ENCODE measurements at places on chromosomes 1 and 21. TPM values are rescaled to one million over a fixed set of nuclear protein-coding genes. Genes with fewer than 3 reads are reported as not detected.

The DNM3 gene
- 1.2 TPM for total RNA-seq

GRCh38 chr1:210362526-210362925, 33.8 kb downstream of the HHAT start:
- peak; percentile 19 for DNase-seq

DNA sequence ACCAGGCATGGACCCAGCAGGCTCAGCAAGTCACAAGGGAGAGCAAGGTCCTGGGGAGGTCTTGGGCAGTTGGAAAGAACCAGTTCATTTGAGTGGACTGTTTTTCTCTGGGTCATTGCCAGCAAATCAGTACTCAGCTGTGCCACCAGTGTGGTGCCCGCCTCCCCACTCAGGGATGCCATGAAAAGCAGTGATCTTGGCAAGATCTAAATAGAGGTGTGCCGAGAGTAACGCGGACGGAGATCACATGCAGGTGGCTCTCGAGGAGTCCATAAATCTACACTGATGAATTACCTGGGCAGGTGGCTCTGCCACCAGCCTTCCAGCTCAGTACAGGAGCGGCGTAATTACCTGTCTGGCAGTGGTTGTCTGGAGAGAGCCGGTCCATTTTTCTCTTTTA, 642.2 kb downstream of the PTPRU start:
- DNase-seq: no peak

The L1TD1 gene
- total RNA-seq: under 0.01 TPM

DNA sequence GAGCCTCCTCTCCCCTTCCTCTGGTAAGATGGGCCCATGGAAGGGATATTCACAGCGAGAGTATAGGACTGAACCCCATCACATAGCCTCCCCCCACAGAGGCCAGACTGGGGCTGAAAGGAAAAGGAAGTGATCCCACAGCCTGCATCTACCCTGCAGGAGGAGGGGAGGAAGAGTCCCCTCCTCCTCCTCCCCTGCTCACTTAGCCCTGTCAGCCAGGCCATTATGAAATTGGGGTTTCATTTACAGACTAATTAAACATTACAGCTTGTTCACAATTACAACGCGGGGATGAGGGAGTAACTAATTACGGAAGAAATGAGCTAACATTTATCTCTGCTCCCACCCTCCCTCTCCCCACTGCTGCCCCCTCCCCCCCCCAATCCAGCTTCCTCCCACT, 25.4 kb downstream of the DMAP1 start:
- DNase-seq: no peak

DNA sequence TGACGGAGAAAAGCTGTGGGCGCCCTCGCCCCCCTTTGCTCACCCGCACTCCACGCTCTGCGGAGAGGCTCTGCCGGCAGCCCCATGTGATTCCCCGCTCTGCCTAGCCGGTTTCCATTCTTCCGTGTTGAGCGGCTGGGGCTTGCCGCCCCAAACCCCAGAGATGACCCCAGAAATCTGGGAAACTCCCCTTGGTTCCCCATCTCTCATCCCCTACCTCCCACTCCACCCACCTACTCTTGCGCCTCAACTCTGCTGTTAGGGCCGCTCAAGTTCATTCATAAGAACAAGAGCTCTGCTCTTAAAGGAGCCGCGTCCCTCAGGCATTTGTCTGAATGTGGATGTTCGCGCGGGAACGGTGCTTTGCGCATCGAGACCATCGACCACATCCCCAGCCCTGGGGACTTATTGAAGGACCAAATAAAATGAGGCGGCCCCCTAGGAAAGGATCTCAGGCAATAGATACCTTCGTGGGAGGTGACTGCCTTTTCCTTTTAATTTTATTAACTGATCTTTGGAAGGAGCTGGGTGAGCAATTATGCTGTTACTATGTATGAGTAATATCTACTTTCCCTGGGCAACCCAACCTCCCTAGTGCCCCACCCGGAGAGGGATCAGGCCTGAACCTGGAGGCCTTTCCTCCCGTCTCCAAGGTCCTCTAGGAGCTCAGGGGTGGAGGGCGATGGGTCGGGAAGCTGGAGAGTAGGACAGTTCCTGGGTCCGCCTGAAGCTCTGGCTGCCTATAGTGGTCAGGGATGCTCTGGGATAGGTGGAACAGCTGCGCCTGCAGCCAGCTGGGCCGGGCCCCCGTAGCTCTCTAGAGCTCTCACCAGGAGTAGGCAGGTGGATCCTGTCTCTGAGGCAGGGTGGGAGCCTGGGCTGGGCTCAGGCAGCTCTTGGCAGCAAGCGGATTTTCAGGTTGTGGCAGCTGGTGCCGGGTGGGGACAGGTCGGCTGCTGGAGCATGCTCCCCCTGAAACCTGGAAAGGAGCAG, 898 bp downstream of the MFSD2A start:
- peak; percentile 52 for DNase-seq

DNA sequence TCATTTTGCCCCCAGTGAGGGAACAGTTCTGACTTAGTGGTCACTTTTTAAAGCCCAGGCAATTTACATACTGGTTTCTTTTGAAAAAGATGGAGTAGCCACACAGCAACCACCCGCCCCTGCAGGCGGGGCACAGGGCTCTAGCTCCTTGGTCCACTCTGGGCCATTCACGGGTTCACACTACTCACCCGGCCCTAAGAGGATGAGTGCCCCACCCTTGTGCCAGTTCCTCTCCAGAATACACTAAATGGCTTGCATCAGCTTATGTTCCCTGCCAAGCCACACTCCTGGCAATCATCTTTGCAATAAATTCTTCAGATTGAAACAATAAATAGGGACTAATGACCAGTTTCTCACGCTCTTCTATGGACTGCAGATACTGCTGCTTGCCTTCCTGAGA, 15.7 kb upstream of the ATP13A2 start:
- no peak for DNase-seq

The MUTYH gene
- total RNA-seq: 9.4 TPM

DNA sequence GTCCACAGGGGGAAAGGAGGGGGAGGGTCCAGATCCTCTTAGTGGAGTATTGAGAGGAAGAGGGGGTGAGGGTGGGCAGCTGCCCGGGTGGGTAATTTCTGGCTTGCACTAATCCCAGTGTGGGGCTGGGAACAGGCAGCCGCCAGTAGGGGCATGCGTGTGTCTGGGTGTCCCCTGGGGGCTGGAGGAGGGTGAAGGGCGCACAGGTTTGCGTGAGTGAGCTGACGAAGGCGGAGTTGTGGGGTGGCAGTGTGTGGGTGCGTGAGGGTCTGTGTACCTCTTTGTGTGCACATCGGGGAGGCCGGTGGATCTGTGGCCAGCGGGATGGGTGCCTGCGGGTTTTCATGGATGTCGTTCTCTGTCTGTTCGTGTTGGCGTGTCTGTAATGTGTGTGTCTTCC, 97.3 kb downstream of the PAX7 start:
- no peak for DNase-seq

The HOOK1 gene
- 45.2 TPM for total RNA-seq

DNA sequence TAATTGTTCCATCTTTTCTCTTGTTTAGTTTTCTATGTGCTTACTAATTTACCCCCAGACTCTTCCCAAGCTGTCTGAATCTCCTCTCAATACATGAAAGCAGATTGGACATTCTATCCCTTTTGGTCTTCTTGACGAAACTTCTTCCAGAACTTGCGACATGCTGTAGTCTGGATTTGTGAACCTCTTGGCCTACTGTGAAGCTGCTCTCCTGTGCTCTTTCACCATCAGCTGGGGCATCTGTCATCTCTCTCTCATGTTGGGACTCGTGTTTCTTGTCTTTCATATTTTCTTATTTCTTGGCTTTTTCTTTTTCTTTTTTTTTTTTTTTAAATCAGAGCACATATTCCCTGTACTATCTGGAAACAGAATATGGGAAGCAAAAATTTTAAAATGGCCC, 6.8 kb downstream of the CPT2 start:
- no peak for DNase-seq

- DNase-seq: peak; percentile 57
Observed at GRCh38 chr1:180247061-180247460, 17.0 kb downstream of the LHX4 start.

- no peak for DNase-seq
Observed at GRCh38 chr1:14969006-14969405, 184.5 kb upstream of the TMEM51 start.

The ADGRL4 gene
- total RNA-seq: 10.9 TPM

GRCh38 chr1:67653304-67653703, 31.7 kb upstream of the GADD45A start:
- DNase-seq: no peak

The ACTA1 gene
- total RNA-seq: not detected

DNA sequence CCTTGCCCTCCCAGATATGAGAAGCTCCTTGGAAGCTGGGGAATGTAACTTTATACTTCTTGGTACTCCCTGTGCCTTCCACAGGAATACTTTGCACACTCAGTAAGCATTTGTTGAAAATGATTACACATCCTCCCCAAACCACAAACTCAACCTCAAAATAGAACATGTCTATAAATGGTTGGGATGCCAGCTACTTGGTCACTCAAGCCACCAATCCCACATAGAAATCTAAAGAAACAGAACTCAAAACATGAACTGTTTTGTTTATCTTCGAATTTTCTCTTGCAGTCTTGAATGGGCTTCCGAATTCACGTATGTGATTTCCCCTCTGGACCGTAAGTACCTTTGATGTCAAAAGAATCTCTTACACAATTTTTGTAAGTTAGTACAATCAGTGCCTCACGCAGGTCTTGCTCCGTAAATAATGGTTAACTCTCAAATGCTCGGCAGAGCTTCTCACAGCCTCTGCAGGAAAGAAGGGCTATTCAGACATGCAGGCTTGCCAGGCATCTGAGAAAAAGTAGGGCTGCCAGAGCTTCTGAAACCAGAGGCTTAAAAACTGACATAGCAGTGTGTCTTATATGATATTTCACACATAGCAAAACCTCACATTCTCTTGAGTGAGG, 26.9 kb downstream of the SORT1 start:
- peak; percentile 97 for DNase-seq

The DTL gene
- 1.1 TPM for total RNA-seq

GRCh38 chr1:213066363-213066762, 15.3 kb downstream of the RPS6KC1 start:
- DNase-seq: peak; percentile 15

The MIA3 gene
- 53.4 TPM for total RNA-seq

The ADORA1 gene
- total RNA-seq: 4.2 TPM

The FAM167B gene
- not detected for total RNA-seq

DNA sequence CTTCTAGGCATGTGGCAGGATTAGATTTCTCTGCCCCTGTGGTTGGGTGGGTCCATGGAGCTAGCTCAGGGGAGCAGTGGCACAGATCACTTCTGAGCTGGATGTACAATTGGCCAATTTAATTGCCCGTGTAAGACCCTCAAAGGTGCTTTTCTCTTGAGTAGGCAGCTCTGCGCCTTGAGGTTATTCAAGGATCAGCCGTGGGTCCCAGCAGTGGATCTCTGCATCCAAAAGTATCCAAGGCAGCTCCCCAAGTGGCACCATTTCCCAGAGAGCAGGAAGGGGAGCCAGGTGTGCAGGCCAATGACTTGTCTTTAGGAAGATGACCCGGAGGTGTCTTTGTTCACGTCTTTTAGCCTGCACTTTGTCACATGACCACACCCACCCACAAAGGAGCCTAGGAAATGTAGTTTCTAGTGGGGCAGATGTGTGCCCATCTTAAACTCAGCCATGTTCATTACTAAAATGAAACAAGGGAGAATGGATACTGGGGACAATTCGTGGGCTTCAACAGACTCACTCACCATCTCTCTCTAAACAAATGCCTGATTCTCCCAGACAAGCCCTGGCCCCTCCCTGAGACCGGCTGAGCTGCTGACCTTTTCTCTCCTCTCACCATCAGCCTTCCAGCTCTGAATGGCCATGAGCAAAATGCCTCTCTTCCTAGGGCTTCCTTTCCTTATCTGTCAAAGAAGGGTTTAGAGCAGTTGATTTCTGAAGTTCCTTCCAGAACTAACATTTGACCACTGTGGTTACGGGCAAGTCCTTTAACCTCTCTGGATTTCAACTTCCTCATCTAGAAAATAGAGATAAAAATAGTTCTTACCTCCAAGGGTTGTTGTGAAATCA, 41.4 kb upstream of the TENT5C start:
- no peak for DNase-seq

- DNase-seq: peak; percentile 58
Observed at GRCh38 chr1:85544689-85545215, 35.8 kb upstream of the CCN1 start.

DNA sequence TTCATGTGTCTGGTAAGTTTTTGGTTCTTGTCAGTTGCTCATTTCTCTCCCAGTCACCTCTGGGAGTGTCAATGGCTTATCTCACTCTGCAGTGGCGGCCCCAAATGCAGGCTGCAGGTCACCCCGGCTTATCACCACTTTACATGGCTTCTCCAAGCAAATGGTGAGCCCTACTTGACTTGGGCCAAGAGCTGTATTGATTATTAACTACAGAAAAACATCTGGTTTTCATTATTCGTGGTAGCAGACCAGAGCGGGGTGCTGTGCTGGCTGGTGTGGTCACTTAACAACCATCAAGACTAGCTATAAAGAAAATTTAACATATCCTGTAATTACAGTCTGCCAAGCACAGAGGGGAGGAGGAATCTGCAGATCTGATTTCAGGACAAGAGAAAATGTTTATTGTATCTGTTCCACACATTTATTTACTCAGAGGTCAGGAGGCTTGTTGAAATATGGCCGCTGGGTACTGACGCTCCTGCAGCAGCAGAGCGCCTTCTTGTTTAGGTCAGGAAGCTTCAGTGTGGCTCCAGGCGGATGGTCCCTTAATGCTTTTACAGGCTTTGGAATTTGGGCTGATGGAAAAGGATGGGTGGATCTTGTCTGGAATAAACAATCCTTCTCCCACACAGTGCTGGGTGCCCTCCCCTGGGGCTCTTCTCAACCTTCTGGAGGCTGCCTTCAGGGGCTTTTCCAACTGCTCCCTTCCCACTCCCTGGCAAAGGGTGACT, 87.8 kb downstream of the HLX start:
- no peak for DNase-seq

DNA sequence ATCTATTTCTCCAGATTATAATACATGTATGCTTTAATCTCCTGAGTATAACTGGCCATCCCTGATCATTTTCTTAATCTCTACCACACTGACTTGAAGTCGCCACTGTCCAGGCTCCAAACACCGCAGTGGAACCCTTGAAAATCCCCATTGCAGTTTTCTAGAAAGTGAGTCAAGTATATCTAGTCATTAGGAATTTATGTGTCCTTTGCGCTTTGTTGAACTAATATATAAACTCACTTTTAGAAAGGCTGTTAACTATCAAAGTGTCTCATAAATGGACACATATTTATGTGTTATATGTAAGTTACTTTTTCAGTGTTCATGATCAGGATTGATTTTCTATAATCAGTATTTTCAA, 211.5 kb downstream of the PATJ start:
- DNase-seq: no peak

The AMPD1 gene
- total RNA-seq: not detected

DNA sequence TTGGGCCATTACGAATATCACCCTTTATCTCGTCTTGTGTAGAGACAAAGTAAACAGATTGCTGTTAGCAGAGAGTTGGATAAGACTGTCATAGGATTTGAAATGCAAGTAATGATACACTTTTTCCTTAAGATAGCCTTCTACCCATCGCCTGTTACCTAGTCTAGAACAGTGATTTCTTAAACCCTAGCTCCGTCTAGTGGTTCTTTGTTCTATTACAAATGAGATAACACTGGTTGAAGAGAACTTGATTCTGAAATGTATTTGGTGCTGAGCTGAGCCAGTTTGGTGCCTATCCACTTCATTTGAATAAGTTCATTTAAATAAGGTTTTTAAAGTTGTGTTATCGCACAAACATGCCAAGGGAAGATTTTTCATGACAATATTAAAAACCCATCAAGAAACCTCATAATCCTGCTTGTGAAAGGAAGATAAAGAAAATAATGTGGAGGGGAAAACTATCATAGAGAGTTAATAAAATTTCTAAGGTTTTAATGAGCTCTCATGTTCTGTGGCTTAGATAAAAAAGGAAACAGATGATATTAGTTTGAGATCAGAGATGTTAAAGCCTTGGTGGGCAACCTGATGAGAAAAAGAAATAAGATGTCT, 1.5 kb upstream of the KCNH1 start:
- DNase-seq: peak; percentile 76

The SGIP1 gene
- total RNA-seq: 6.1 TPM

- DNase-seq: no peak
Observed at GRCh38 chr1:108201687-108202086, 1.5 kb upstream of the SLC25A24 start.
